ENCODE measurements at places on chromosomes 16 and 17. TPM values are rescaled to one million over a fixed set of nuclear protein-coding genes. Genes with fewer than 3 reads are reported as not detected.

FOXK2 gene
- total RNA-seq, result 70.6 TPM

EFCAB5 gene
- total RNA-seq, result 1.9 TPM

UBE2I gene
- total RNA-seq, result 217 TPM

TMC5 gene
- not detected for total RNA-seq

HIGD1B gene
- total RNA-seq, result not detected

MRPL10 gene
- 40.5 TPM for total RNA-seq

TEKT5 gene
- total RNA-seq, result not detected

SDK2 gene
- total RNA-seq, result 3.9 TPM

PLD6 gene
- total RNA-seq, result 9.2 TPM

All from T-helper 1 cell treated with Interleukin-12 subunit alpha and Interleukin-12 subunit beta and Interleukin-4 antibody, amounts not matched to agents 30 ng/mL and 1 ng/mL, for 36 hours (primary cell).